ENCODE measurements at places on chromosomes 3 and 15. TPM values are rescaled to one million over a fixed set of nuclear protein-coding genes. Genes with fewer than 3 reads are reported as not detected.

Gene TRH
- 0.34 TPM for polyA plus RNA-seq

Gene COL6A5
- 0.13 TPM for polyA plus RNA-seq

Gene PHLDB2
- polyA plus RNA-seq, result 65.7 TPM

Gene TCTA
- 15.8 TPM for polyA plus RNA-seq

Gene ANKRD63
- 0.32 TPM for polyA plus RNA-seq

Gene CCR8
- polyA plus RNA-seq, result not detected

Gene CAND2
- polyA plus RNA-seq, result 59.0 TPM
